ENCODE measurements at places on chromosomes 4 and X.

DNA sequence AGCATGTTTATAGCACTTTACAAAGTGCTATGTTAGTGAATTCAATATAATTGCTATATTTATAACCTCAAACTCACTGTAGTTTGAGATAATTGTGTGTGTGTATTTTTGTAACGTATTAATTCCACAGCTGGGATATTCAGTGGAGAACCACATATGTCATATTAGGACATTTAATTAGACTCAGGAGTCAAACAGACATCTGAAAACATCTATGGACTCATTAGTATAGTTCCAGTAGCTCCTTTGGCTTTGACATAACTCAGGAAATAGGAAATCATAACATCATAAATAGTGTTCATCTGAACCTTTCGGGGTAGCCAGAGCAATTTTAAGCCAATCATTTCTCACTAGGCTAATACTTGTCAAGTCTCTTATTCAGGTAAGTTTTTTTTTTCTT lies 38.8 kb downstream of the NAA11 start:
- no peak for ATAC-seq

DNA sequence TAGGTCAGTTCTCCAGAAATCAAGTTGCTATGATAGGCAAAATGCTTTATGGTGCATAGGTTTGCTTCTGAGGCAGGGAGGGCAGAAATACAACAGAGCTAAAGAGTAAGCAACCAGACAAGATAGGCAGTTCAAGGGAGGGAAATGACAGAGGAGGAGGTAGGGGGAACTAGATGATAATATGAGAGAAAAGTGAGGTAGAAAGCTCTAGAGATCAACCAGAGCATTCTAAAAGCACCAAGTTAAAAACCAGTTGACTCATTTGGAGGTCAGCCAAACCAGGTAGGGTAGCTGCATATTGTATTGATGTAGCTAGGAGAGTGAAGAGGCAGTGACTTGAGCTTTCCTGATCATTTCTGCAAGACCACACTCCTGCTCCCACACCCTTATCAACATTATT lies 49.0 kb upstream of the SLC16A2 start:
- ATAC-seq = no peak

- ATAC-seq = peak; percentile 67
These were observed 51.4 kb upstream of the LSM6 start for GRCh38 chr4:146124023-146124680.

GRCh38 chrX:42149281-42149680 lies 225.9 kb upstream of the CASK start:
- no peak for ATAC-seq

- no peak for ATAC-seq
These were observed 2.3 kb upstream of the MSL3 start for GRCh38 chrX:11755724-11756123.

- no peak for ATAC-seq
These were observed 5.1 kb downstream of the STARD8 start for GRCh38 chrX:68652326-68653170.

- ATAC-seq = no peak
These were observed 283.0 kb upstream of the GPC4 start for GRCh38 chrX:133698298-133698697.

GRCh38 chrX:13092455-13092941 lies 48.1 kb upstream of the FAM9C start:
- ATAC-seq = peak; percentile 88

GRCh38 chr4:8538703-8539567 lies 41.3 kb upstream of the GPR78 start:
- ATAC-seq = no peak

GRCh38 chrX:45843518-45843917 lies 642.8 kb upstream of the DIPK2B start:
- no peak for ATAC-seq

GRCh38 chrX:13752141-13752540 lies 17.6 kb downstream of the OFD1 start:
- ATAC-seq = no peak

- ATAC-seq = no peak
These were observed 28.5 kb upstream of the BANK1 start for GRCh38 chr4:101762025-101762424.

DNA sequence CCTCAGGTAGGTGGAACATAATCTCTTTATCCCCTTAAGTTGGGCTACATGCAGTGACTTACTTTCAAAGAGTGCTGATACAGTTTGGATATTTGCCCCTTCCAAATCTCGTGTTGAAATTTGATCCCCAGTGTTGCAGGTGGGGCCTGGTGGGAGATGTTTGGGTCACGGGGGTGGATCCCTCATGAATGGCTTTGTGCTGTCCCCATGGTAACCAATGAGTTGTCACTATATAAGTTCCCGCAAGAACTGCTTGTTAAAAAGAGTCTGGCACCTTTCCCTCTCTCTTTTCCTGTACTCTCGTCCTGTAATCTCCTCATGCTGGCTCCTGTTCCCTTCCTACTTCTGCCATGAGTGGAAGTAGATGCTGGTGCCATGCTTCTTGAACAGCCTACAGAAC lies 71.3 kb downstream of the GLRA3 start:
- ATAC-seq = no peak

DNA sequence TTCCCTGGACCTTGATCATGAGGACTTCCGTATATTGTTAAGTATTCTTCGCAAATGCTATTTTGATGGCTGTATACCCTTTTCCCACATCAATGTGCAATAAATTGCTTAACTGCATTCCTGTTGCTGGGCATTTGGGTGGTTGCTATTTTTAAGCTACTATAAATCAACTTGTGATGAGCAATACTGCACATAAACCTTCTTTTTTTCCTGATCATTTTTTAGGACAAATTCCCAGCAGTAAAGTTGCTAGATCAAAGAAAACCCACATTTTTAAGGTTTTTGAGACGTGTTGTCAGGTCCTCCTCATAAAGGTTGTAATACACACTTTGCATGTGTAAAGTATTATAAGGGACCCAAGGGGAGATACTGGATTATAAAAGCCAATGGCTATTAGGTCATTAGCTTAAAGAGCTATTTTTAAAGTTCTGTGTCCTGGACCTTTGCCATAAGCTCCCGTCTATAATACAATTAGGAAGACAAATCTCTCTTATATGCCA lies 35.6 kb downstream of the LIMCH1 start:
- no peak for ATAC-seq

GRCh38 chr4:182809417-182810102 lies 107.6 kb downstream of the DCTD start:
- ATAC-seq = no peak

DNA sequence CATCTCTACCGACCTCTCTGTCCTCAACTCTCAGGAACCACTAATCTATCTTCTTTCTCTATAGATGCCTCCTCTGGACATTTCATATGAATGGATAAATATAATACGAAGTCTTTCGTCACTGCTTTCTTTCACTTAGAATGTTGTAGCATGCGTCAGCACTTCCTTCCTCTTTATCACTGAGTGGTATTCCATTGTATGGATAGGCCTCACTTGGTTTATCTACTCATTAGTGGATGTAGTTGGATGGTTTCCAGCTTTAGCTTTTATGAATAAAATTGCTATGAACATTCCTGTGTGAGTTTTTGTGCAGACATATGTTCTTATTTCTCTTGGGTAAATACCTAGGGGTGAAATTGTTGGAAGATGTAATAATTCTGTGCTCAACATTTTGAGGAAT lies 528.2 kb upstream of the FAT1 start:
- no peak for ATAC-seq

GRCh38 chrX:15882704-15883539 lies 28.3 kb upstream of the AP1S2 start:
- ATAC-seq = peak; percentile 77

GRCh38 chr4:23945451-23946017 lies 55.7 kb upstream of the PPARGC1A start:
- ATAC-seq = no peak

DNA sequence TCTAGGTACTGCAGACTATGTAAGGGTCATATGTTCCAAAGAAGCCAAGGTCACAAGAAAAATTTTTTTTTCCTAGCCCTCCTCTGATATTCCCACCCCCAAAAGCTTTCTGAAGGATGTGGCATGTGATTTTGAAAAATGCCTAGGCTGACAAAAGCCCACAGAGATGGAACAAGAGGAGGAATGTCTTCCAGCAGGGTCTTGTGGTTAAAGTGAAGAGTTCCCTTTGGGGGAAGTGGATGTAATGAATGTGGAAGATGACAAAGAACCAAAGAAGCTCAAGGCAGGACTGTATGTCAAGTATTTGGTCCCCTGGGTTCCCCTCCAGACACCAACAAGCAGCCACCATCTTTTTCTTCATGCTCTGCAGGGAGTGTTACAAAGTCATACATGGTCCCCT lies 268.8 kb downstream of the BCOR start:
- ATAC-seq = no peak

GRCh38 chr4:28488021-28488420 lies 1627.4 kb downstream of the STIM2 start:
- no peak for ATAC-seq

- ATAC-seq = no peak
These were observed 316.9 kb upstream of the NOCT start for GRCh38 chr4:138698641-138699040.

DNA sequence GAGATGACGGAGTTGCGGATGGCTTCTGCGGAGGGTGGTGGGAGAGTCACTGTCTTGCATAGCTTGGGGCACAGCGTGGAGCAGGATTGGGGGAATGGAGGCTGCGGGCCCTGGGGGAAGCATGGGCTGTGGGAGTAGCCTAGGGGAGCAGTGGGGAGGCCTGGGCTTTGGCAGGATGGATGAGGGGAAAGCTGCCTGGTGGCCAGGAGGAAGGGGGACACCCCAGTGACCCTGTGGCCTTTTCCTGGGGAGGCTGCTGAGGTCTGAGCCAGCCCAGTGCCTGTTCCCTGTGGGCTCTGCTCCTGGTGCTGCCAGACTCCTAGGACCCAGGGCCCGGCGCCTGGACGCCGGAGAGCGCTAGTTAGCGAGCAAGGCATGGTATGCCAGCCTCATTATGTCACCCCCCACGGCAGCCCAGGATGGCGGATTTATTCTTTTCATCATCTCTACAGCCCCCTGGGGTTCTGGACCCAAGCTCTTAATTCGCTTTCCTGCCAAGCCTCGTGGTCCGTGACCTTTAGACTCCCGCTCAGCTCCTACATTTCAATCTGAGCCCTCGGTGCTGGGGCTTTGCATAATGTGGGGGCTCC lies 39.8 kb downstream of the SORCS2 start:
- ATAC-seq = no peak

DNA sequence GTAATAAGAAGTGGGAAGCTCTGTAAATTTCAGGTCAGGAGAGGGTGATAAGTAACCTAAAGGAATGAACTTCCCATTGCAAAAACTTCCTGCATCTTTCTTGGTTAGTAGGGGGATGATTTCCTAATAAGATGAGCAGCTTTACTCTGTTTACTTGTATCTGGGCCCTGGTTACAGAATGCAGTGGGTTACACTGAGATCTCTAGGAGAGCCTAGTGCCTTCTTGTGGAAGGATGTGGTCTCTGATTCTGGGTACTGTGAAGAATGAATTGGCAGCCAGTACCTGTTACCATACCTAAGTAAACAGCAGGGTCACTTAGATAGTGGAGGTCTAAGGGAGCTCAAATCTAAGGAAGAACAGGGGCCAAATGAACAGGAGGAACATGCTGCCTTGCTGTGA lies 320.6 kb downstream of the ARHGAP10 start:
- no peak for ATAC-seq

- peak; percentile 85 for ATAC-seq
These were observed 16.4 kb downstream of the TMEM154 start for GRCh38 chr4:152663203-152664066.

GRCh38 chr4:4693258-4693657 lies 151.4 kb upstream of the STX18 start:
- peak; percentile 72 for ATAC-seq

- no peak for ATAC-seq
These were observed 592.0 kb downstream of the IQCM start for GRCh38 chr4:149223659-149224058.
